ENCODE measurements at places on chromosomes 3 and 15.

DNA sequence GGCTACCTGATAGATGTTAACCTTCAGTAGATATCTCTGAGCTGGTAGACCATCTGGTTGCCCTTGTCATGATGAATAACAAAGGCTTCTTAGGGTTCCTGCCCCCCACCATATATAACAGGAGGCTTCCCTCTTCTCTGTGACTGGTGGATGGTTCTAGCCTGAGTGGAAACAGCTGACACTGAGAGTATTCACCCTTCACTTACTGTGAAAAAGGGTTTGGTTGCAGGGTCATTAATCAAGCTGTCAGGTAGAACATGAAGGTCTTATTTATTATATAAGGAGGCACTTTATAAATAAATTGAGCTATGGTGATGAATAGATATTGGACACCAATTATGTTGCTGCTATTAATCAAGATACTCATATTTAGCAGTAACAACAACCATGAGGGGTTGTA is 58.6 kb downstream of the CACNA2D3 start:
- no peak for DNase-seq

DNA sequence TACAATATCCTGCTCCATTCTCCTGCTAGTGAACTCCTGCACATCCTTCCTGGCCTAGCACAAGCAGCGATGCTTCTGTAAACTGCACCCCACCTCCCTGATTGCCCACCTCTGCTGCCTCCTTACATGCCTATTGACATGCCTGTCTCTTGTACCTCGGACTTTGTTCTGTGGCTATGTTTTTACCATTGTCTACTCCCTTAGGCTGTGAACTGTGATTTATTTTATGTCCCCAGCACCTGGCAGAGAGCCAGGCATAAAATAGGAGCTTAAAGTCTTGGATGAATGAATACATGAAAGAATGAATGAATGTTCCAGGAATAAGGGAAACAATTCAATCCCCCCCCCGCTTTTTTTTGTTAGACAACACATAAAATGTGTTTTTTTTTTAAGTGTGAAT is 210.0 kb downstream of the MYRIP start:
- DNase-seq, result no peak

GRCh38 chr3:47848599-47849117 is 45.7 kb downstream of the DHX30 start:
- no peak for DNase-seq

- DNase-seq, result no peak
Observed at GRCh38 chr15:74873756-74874424, 725 bp upstream of the SCAMP2 start.

DNA sequence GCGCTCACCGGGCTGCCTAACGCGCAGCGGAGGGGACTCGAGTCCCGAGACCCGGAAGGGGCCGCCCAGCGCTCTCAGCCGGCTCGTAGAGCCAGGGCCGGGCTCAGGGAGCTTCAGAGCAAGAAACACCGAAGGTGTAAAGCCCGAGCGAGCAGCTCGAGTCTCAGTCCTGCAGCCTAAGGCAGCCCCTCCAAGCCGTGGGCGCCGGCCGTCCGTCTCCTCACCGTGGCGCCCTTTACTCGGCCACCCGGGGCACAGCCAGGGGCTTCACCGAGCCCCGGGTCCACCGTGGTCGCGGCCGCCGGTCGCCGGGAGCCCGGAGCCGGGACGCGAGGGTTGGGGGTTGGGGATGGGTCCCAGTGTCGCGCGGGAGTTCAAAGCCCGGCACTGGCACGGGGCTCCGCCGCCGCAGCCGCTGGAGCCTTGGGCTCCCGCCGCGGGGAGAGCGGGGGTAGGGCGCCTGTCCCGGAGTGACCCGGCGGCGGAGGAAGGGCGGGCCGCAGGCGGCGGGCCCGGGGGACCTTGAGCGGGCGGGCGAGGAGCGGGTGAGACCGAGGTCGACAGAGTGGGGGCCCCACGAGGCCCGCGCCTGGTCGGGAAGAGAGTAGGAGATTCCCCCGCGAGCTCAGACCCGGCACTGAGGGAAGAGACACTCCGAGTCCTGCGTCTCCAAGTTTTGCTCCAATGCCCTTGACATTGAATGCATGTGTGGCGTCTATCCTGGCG is 26.9 kb upstream of the THRB start:
- DNase-seq, result peak; percentile 49

DNA sequence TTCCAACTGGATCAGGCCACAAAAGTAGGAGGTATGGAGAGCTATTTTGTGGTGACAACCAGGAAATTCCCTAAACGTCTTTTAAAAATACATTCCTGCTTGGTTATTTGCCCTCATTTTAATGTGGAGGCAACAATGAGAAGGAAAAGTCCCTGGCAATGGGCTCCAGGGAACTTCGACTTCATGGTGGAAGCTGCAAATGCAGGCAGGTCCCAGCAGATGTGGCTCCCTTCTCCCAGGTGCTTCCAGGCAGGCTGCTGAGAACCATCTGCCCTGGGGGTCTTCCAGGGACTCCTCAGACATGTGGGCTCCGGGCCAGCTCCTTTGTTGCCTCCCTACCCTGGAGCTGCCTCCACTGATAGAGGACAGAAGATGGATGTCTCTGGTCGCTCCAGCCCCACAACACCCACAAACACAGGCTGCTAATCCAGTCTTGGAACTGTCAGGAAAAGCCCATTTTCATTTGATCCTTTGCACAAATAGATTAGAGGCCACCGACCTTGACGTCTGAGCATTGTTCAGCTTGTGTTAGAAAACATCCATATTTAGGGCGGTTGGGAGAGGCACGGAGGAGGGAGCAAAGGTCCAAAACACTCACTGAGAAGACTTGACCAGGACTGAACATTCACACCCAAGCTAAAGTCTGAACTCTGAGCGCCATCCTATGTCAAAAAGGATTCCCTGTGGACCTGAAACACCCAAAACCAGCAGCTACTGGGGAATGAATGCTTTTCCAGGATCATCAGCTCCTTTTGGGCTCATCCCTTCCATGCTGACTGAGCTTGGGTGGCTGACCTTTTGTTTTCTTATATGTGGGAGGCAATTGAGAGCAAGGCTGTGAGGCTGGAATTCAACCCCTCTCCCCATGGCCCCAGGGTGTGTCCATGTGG is 30.2 kb upstream of the SLCO2A1 start:
- no peak for DNase-seq

DNA sequence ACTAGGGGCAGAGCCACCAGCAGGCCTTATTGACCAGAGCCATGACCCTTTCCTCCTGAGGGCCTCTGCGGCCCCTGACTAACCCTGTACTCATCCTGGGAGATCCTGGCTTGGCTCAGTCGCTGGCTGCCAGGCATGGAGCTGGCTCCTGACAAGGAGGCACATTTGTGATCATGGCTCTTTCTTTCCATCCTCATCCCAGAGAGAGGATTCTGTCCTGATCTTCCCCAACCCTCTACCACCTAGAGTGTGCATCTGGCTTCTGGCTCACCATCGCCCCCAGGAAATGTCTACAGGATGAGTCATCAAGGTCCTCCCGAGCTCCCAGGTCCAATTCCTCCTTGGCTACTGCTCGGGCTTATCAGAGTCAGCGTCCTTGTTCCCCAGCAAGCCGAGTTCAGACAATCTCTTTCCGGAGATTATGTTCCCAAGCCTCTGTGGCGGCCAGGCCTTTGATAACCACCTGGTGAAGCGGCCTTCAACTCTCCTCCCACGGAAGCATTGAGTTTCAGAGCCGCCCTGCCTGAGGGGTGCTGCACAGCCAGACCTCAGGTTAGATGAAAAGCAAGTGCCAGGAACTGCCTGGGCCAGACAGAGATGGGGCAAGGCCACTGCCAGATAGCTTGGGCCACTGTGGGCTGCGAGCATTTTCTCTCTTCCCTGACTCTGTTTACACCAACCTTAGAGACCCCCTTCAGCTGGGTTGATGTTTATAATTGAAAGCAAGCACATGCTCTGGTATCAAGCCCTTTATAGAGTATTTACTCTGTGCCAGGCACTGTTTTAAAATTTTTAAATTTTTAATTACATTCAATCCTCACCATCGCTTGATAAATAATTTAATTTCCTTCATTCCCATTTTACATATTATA is 44.3 kb upstream of the MRPS22 start:
- DNase-seq, result no peak

GRCh38 chr3:151035072-151035471 is 50.4 kb upstream of the MED12L start:
- no peak for DNase-seq

Data from inflammatory macrophage treated with lipopolysaccharide for 4 hours (primary cell).